ENCODE measurements at places on chromosomes 16 and 17.
A peak's percentile ranks its signal among the peaks of the same experiment; 100 is the strongest.

DNA sequence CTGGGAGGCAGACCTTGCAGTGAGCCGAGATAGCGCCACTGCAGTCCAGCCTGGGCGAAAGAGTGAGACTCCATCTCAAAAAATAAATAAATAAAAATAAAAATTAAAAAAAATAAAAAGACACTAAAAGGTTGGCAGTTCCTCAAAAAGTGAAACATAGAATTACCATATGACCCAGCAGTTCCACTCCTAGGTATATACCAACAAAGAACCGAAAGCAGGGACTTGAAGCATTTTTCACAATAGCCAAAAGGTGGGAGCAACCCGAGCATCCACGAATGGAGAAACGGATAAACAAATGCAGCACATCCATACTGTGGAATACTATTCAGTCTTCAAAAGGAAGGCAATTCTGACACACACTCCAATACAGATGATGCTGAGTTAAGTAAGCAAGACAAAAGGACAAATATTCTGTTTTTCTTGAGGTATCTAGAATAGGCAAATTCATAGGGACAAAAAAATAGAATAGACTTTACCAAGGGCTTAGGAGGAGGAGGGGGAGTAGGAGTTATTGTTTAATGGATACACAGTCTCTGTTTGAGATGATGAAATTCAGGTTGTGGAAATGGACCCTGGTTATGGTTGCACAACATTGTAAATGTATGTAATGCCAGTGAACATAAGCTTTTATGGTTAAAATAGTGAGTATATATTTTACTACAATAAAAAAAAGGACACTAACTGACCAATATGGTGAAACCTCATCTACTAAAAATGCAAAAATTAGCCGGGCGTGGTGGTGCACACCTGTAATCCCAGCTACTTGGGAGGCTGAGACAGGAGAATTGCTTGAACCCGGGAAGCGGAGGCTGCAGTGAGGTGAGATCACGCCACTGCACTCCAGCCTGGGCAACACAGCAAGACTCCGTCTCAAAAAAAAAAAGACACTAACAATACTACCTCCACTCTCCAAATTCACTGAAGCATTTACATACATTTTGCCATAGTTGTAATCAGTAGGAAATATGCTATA lies 27.0 kb upstream of the SLC35B1 start:
- no peak for DNase-seq

- no peak for DNase-seq
Measured at GRCh38 chr17:18076936-18077335, 10.8 kb upstream of the DRG2 start.

DNA sequence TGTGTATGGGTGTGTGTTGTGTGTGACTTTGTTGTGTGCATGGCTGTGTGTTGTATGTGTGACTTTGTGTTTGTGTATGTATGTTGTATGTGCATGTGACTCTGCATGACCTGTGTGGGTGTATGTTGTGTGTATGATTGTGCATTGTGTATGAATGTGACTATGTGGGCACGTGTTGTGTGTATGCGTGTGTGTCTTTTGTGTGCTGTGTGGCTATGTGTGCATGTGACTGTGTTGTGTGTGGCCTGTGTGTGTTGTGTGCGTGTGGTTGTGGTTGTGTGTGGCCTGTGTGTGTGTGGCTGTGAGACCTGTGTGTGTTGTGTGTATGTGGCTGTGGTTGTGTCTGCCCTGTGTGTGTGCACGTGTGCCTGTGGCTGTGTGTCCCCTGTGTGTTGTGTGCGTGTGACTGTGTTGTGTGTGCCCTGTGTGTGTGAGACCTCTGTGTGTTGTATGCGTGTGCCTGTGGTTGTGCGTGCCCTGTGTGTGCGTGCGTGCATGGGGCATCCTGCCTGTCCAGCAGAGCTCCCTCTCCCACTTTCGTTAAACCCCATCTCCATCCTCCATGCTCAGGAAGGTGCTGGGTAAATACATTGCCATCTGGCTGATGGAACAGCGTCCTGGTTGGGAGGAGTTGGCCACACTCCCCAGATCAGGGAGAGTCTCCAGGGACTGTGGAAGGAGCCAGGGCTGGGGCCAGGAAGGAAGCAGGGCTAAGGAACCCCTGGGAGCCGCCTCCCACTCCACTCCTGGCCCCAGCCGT lies 90.1 kb upstream of the GSE1 start:
- DNase-seq, result no peak

- DNase-seq, result no peak
Measured at GRCh38 chr16:83118365-83118764, 491.6 kb downstream of the CDH13 start.

- no peak for DNase-seq
Measured at GRCh38 chr17:36918211-36918691, 19.0 kb upstream of the LHX1 start.

GRCh38 chr17:60077672-60078519 lies 825 bp downstream of the HEATR6 start:
- peak; percentile 25 for DNase-seq

- DNase-seq, result no peak
Measured at GRCh38 chr17:79295307-79295706, 220.7 kb downstream of the ENGASE start.

GRCh38 chr17:68843522-68843921 lies 111.7 kb downstream of the ABCA8 start:
- no peak for DNase-seq

DNA sequence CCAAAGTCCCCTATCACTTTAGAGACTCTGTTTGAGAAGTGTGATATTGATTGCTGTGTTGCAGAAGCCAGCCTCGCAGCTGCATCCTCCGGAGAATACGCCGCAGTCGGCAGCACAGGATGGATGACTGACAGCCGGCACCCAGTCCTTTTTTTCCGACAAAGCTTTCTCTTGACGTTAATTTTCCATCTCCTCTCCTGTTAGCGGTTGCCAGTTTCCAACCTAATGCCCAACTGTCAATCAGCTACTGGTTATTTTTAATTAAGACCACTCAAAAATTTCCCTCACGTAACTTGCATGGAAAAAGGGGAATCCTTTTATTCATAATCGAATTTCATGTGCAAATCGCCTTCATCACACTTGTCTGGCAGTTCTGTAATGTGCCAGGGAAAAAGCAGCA lies 953.9 kb downstream of the CDH11 start:
- peak; percentile 12 for DNase-seq

- peak; percentile 66 for DNase-seq
Measured at GRCh38 chr17:67293251-67294203, 48.5 kb upstream of the HELZ start.

DNA sequence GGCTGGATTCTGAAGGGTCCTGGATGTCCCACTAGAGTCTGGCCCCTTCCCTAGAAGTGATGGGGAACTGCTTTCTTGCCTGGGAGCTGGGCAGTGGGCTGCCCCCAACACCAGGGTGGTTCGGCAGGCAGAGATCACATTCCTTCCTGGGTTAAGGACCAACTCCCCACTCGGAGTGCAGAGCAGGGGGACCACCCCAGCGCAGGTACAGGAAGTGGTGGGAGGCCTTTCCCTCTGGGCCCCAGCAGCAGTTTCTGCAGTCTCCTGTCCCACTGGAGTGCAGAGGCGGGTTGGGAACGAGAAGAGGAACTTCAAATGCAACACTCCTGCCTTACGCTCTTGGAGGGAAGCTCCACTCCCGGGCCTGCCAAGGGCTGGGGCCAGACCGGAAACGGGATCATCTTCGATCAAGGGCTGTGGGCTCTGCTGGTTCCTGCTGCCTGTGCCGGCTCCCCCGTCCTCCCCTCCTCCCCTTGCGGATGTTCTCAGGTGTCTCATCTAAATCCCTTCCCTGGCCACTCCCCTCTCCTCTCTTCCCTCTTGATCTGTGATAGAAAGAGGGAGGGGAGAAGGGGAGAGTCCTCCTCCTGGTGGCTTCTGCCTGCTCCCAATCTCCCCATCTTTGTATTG lies 9.0 kb upstream of the NGFR start:
- DNase-seq, result no peak
